ACHN (cell line): ENCODE measurements at places on chromosomes 2 and 18.

- DNase-seq, result no peak
Measured at GRCh38 chr2:157193461-157193860, 64.0 kb upstream of the GALNT5 start.

DNA sequence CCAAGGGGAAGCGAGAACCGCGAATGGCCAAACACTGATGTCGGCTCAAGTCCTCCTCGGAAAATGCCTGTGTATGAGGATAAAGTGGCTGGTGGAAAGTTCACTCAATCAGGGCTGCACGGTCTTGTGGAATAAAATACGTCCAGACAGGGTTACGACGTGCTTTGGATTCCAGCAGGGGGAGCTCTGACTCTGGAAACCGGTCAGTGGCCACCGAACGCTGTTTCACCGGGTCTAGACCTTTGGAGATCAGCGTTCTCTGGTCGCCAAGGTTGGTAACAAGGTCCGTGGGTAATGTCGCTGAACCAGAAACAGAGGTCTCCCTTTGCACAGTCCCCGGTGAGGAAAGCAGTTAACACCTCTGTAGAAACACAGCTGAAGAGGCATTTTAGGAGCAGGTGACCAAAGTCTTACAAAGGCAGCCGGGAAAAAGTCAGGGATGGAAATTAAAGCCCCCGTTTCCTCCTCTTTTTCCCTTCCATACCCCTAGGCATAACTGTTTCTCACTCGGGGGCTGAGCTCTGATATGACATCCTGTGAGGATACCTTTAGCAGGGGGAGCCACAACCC is 47.8 kb downstream of the CDCA7 start:
- DNase-seq, result peak; percentile 92

DNA sequence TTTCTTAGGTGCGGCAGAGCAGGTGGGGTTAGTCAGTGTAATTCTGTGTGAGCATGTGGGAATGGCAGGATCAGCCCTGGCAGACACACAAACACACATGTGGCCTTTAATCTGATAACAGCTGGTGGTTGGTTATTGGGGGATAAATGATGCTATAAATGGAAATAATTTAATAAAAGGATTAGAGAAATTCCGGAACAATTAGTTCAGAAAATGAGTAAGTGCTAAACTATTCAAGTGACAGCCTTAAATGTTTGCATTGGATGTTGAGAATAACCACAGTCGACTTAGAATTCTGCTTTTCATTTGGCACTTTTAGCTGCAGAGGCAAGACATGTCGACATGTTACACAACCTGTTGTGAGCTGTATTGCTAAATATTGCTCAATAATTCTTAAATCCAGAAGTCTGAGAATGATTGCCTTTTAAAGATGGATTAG is 7.2 kb downstream of the SMYD1 start:
- DNase-seq, result no peak

- no peak for DNase-seq
Measured at GRCh38 chr2:60945341-60945740, 64.0 kb downstream of the REL start.

- DNase-seq, result no peak
Measured at GRCh38 chr2:224268441-224268840, 133.5 kb downstream of the FAM124B start.

- DNase-seq, result no peak
Measured at GRCh38 chr2:48345176-48345575, 184.8 kb upstream of the STON1 start.

DNA sequence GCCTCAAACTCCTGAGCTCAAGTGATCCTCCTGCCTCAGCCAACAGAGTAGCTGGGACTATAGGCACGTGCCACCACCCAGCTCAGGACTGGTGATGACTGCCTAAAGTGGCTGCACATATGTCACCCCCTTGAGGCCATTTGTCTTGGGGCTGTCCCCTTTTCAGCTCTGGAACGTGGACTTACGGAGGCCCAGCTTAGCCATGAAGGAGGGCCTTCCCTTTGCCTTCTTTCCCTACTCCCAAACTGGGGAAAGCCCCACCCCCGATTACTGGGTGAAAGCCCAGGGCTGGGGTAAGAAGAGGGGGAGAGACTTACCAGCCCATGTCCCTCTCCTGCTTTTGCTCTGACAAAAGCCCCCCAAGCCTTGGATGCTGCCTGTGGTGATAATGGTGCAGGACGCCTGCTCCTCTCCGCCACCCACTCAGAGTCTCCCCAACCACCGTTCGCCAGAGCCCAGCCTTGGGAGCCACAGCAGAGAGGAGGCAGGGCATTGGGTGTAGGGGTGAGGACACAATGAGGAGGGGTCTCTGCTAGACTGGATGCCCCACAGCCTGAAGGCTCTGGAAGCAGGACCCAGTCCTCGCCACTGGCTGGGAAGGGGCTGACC is 2.5 kb upstream of the DUSP2 start:
- DNase-seq, result no peak

DNA sequence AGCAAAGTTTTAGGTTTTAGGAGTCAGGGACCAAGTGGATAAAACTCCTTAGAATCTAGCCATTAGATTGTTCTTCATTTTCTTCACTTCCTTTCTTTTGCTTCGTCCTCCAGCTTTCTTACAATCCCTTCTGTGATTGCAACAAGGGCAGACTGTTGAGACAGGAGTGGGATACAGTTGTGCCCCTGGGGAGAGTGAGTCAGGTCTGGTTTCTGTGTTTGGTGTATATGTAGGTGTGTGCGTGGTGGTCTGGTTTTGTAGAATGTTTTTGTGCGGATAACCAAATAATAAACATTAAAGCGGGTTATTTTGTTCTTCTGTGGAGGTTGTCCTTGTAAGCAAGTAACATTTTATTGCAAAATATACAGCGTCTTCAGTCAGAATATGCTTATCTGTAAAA is 7.3 kb downstream of the INSIG2 start:
- no peak for DNase-seq

DNA sequence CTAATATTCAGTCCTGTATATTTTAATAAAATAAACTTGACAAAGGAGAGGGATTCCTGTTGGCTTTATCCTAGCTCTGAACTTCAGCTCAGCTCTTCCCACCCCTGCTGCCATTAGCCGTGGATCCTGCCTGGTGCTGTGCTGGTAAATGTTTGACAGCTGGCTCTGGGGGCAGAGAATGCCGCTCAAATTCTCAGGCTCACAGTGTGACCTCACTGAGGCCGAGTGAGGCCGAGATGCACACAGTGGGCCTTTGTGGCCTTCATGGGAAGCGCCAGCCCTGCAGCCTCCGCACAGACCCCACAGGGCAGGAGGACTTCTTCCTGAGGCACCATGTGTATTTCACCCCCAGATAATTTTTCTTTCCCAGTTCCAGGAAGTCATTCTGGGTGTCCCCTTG is 16.5 kb upstream of the FAHD2A start:
- DNase-seq, result no peak

GRCh38 chr18:49731421-49731841 is 81.9 kb downstream of the ACAA2 start:
- DNase-seq, result no peak

GRCh38 chr2:179562330-179562885 is 297.8 kb upstream of the SESTD1 start:
- no peak for DNase-seq

GRCh38 chr2:146634230-146635097 is 1210.4 kb upstream of the ACVR2A start:
- DNase-seq, result peak; percentile 97

DNA sequence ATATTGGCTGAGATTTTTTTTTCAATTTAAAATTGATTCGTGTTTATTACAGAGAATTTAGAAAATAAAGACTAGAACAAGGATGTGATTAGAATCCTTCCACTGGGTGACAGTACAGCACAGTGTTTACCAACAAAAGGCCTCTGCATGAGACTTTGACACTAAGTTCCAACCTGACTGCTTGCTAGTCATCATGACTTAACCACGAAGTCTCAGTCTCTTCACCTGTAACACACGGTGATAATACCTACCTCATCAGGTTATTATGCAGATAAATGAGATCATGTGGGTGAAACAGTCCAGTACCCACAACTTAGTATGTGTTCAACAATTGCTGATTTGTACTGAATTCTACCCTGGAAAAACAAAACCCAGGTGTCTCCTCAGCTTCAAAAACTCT is 151.2 kb downstream of the STK39 start:
- no peak for DNase-seq

DNA sequence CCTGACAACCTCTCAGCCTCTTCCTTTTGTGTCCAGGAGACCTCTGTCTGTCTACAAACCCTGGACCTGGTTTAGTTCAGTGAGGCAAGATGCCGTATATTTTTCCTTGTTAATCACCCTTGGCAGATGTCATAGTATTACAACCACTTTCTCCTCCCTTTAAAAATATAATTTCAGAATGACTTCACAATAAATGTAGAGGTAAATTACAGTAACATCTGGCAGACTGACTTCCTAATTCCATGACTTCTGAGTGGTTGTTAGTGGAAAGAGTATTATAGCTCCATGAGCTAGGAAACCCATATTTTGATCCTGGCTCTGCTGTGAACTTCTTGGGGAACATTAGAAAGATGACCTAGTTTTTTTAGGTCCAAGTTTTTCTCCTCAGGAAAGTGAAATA is 39.5 kb downstream of the SPATS2L start:
- DNase-seq, result no peak

DNA sequence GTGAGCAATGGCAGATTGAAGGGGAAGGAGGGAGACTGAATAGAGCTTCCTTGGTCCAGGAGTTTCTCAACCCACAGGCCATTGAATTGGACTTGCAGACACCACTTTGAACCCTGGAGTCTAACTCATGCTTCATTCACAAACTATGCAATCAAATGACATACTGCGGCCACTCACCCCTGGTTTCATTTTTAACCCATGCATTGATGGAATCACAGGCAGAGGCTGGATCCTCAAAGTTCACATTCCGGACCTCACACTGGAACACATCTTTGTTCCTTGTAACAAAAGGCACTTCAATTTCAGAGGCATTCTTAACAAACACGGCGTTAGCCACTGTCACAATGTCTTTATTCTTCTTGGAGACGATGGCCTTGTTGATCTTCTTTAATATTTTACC is 40.7 kb downstream of the MRPL44 start:
- no peak for DNase-seq

- DNase-seq, result no peak
Measured at GRCh38 chr18:54032412-54032811, 192.1 kb downstream of the MBD2 start.

DNA sequence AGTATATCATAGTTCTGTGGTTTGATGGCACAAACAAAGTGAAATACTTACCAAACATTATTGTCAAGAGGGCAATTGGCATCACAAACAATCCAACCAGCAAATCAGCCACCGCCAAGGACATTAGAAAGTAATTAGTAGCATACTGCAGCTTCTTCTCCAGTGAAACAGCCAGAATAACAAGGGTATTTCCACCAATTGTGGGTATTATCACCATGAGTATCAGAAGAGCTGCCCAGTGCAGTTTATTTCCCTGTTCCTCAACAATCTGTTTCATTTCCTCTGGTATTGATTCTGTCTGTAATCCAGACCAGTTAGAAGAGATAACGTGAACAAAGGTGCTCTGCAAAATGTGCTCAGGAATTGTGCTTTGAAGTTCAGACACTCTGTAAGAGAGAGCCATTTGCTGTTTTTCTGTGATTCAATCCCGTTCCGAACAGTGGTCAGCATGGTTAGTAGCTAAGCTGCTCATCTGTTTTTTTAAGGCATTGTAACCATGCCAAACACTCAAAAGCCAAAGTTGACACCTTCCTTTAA is 1.4 kb downstream of the HTR2B start:
- no peak for DNase-seq

DNA sequence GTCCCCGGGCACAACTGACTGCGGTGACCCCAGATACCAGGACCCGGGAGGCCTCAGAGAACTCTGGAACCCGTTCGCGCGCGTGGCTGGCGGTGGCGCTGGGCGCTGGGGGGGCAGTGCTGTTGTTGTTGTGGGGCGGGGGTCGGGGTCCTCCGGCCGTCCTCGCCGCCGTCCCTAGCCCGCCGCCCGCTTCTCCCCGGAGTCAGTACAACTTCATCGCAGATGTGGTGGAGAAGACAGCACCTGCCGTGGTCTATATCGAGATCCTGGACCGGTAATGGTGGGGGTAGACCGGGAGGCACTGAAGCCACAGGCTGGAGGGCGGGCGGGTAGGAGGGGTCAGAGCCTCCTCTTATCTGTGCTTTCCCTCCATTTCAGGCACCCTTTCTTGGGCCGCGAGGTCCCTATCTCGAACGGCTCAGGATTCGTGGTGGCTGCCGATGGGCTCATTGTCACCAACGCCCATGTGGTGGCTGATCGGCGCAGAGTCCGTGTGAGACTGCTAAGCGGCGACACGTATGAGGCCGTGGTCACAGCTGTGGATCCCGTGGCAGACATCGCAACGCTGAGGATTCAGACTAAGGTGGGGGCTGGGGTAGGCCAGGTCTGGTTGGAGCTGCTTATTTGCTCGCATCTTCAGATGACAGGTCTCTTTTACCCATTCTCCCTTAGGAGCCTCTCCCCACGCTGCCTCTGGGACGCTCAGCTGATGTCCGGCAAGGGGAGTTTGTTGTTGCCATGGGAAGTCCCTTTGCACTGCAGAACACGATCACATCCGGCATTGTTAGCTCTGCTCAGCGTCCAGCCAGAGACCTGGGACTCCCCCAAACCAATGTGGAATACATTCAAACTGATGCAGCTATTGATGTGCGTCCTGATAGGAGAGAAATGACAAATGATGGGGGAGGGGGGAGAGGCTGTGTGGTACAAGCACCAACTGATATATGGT is 780 bp downstream of the HTRA2 start:
- DNase-seq, result peak; percentile 17

- no peak for DNase-seq
Measured at GRCh38 chr2:85265304-85265703, 62.5 kb downstream of the TGOLN2 start.

DNA sequence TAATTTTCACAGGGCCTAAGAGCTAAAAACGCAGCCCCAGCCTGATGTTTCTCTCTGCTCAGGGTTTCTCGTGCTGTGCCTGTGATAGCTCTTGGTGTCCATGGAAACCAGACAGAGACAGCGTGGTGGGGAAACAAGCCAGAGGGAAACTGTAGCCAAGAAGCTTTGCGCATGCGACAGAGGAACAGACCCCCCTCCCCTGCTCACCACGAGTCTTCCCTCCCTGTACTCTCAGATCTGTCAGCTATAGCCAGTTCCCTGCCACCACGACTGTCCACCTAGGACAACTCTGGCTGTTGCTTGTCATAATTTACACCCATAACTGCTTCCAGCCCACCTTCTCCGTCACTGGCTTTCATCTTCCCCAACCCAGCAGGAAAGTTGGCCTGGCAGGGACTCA is 13.2 kb upstream of the DNAJC27 start:
- no peak for DNase-seq

GRCh38 chr2:232937278-232937906 is 67.3 kb downstream of the SNORC start:
- DNase-seq, result peak; percentile 83

DNA sequence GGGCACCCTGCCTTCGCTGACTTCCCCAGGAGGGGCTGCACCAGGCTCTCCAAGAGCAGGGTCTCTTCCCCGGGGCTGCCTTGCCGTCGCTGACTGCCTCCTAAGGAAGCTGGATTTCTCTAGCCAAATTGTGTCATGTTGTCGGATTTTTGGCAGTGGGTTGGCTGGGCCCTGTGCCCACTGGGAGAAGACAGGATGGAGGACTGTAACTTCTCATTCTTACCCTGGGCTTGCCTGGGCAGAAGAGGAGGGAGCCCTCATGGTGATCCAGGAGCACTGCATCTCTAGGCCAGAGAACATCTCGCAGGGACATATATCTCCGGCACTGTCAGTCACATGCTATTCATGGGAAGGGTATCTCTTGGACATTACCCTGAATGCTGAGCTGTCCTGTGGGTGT is 6.3 kb downstream of the MYO7B start:
- DNase-seq, result no peak
